ENCODE measurements at places on chromosomes 5 and 9. TPM values are rescaled to one million over a fixed set of nuclear protein-coding genes. Genes with fewer than 3 reads are reported as not detected.

TMEM215 gene
- 1.2 TPM for total RNA-seq

GRCh38 chr9:136481558-136481957 lies 1.3 kb downstream of the SEC16A start:
- H3K27ac ChIP-seq: peak overlapping the region; percentile 78
- peaks cover 9% of the 10 kb centered on the region for H3K4me1 ChIP-seq
- peaks cover 5% of the 10 kb centered on the region for H3K36me3 ChIP-seq
- H3K4me3 ChIP-seq: peak overlapping the region; percentile 67

DNA sequence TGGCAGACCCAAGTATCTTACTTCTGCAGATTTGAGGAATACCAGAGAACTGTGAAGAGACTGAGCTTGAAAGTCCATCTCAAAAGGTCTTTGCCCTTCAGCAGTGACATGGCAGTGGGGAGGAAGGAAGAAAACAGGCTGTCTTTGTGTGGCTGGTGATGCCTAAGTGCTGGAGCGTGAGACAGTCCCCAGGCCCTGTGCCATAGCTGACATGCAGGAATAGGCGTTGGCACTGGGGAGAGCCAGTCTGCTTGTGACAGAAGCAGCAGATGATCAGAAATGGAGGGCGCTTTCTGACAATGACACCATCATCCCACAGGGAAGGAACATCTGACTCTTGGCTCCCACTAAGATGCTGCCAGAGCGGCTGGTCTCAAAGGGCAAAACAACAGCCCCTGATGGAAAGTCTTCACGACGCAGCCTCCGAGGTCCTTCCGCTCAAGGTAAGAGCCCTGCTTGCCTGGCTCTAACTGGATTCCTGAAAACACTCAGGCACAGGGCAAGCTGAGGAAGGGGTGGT lies 15.5 kb upstream of the GLRX start:
- DNase-seq: no peak
- H3K36me3 ChIP-seq: no peaks in the 10 kb centered on the region
- H3K4me3 ChIP-seq: no peak overlapping the region
- no peak overlapping the region for H3K27ac ChIP-seq

DNA sequence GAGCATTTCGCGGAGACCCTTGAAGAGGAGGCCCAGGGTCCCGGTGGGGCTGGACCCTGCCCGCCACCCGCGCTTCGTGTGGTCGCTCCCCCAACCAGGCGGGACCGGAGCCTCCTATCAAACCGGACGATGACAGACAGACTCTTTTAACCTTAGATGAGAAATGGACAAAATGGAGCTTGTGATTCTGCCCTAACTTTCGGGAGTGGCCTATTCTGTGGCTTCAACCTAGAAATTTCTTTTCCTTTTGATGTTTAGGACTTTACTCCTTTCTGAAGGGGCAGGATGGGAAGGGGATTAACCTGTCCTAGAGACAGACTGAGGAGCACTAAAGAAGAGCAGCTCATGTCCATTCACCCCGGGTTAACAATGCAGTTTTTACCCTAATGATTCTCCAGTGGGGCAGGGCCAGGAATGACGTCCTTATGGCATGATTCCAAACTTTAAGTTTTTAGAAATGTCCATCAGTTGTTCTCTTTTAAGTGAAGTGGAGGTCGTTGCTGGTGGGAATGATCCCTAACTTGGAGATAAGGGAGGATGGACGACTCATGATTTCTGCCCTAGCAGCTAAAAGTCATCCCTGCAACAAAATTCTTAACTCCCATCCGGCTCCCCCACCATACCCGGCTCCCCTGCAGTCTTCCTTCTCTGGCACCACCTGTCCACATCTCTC lies 1.0 kb downstream of the NIPSNAP3A start:
- H3K27ac ChIP-seq: no peak overlapping the region
- DNase-seq: peak; percentile 3
- peak overlapping the region; percentile 78 for H3K4me3 ChIP-seq
- H3K4me1 ChIP-seq: peaks cover 7% of the 10 kb centered on the region
- H3K27me3 ChIP-seq: peaks cover 4% of the 10 kb centered on the region
- no peaks in the 10 kb centered on the region for H3K36me3 ChIP-seq

DNA sequence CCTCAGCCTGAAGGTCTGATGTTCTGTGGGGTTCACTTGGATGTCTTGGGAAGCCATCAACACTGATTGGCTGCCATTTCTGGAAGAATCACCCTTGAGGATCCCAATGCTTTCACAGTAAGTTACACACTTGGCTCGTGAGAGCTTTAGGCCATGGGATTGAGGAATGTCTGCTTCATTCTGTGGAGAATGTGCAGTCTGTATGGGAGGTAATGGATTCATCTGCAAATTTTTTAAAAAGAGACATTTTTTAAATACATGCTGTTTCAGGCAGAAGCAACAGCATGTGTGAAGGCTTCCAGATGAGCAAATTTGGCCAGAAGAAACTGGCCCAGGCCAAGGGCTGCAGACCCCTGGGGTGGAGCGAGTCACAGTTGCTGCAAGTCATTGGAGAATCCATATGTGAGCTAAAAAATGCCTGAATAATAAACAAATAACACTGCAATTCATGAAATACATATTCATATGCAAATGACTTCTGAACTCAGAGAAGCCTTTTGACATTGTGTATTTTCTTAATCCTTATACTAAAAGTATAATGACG lies 146.3 kb upstream of the RASEF start:
- H3K36me3 ChIP-seq: no peaks in the 10 kb centered on the region
- H3K4me3 ChIP-seq: no peak overlapping the region
- no peaks in the 10 kb centered on the region for H3K4me1 ChIP-seq
- DNase-seq: no peak
- no peaks in the 10 kb centered on the region for H3K27me3 ChIP-seq

OBP2B gene
- total RNA-seq: not detected

DNA sequence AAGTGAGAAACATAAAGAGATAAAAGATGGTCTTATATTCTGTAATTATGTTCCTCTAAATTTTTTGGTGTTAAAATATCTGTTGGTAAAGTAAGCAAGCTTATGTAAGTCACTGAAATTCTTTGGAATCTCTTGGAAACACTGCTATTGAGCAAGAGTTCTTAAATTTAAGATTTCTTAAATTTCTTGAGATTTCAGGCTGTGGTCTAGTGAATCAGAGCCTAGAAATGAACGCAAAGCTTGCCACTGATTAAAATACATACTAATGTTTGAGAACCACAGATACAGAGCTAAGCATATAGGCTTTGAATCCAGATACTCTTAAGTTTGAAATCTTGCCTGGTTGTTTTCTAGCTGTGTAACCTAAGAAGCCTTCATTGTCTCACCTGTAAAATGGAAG lies 133.4 kb downstream of the TRPM3 start:
- H3K4me1 ChIP-seq: no peaks in the 10 kb centered on the region
- no peak for DNase-seq
- no peak overlapping the region for H3K27ac ChIP-seq
- no peaks in the 10 kb centered on the region for H3K36me3 ChIP-seq
- no peak overlapping the region for H3K4me3 ChIP-seq

- no peaks in the 10 kb centered on the region for H3K27me3 ChIP-seq
- no peak overlapping the region for H3K27ac ChIP-seq
Observed at GRCh38 chr9:82512728-82513127, 524.2 kb downstream of the SPATA31D1 start.

GRCh38 chr9:134585746-134586706 lies 55.6 kb upstream of the COL5A1 start:
- no peak for DNase-seq
- no peaks in the 10 kb centered on the region for H3K4me1 ChIP-seq
- H3K27ac ChIP-seq: no peak overlapping the region
- no peaks in the 10 kb centered on the region for H3K36me3 ChIP-seq
- no peaks in the 10 kb centered on the region for H3K27me3 ChIP-seq

ANKDD1B gene
- total RNA-seq: 0.73 TPM

DNA sequence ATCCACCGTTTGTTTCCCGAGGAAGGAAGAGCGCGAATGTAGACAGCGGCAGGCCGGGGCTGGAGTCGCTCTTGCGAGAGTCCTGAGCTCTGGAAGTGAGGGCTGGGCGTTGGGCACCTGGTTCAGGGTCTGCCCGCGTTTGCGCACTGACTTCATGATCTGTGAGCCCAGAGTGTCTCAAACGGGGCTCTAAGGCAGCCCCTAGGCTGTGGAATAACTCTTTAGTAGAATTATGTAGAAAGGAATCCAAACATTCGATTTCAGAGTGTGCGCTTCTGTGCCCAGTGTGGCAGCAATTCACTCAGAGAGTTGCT lies 478 bp upstream of the GGTA1 start:
- H3K27me3 ChIP-seq: peaks cover 57% of the 10 kb centered on the region
- peaks cover 14% of the 10 kb centered on the region for H3K4me1 ChIP-seq
- no peak overlapping the region for H3K27ac ChIP-seq
- peak overlapping the region; percentile 73 for H3K4me3 ChIP-seq

DNA sequence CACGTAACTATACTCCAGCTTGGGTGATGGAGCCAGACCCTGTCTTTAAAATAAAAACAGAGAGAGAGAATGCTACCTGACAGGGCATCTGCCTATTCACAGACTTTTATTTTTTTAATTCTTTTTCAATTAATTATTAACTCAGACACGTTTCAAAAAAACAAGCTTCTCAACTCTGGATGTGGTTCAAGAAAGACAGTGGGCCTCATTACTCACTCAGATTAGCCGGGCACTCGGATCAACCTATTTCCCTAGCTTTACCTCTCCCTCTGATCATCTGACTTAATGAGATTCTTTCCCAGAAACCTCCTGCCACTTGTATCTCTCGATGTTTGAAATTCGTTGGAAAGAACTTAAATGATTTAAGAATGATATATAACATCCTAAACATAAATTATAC lies 134.1 kb downstream of the TRPM6 start:
- no peak for DNase-seq
- no peak overlapping the region for H3K4me3 ChIP-seq
- H3K36me3 ChIP-seq: no peaks in the 10 kb centered on the region
- no peaks in the 10 kb centered on the region for H3K4me1 ChIP-seq

PCDHGC3 gene
- 13.3 TPM for total RNA-seq

GRCh38 chr5:32625547-32625946 lies 40.2 kb downstream of the SUB1 start:
- no peaks in the 10 kb centered on the region for H3K27me3 ChIP-seq
- no peak overlapping the region for H3K27ac ChIP-seq
- H3K4me3 ChIP-seq: no peak overlapping the region
- no peaks in the 10 kb centered on the region for H3K36me3 ChIP-seq

DNA sequence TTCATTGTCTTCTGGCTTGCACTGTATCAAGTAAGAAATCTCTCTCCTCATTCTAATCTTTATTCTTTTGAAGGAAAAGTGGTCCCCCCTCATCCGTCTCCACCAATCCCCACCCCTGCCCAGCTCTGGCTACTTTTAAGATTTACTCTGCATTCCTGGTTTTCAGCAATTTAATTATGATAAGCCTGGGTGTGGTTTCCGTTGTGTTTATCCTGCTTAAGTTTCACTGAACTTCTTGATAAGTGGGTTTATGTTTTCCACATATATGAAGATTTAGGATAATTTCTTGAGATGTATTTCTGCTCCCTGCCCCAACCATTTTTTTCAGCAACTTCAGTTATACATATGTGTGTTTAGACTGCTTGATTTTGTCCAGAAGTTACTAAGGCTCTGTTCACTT lies 46.5 kb downstream of the PTBP3 start:
- no peak for DNase-seq
- H3K4me1 ChIP-seq: peaks cover 11% of the 10 kb centered on the region
- no peak overlapping the region for H3K27ac ChIP-seq

PTPRD gene
- 58.0 TPM for total RNA-seq

RALGPS1 gene
- 57.1 TPM for total RNA-seq

C9 gene
- total RNA-seq: not detected

MAML1 gene
- 43.8 TPM for total RNA-seq

CTNNAL1 gene
- 63.0 TPM for total RNA-seq

GARNL3 gene
- 12.6 TPM for total RNA-seq

DNA sequence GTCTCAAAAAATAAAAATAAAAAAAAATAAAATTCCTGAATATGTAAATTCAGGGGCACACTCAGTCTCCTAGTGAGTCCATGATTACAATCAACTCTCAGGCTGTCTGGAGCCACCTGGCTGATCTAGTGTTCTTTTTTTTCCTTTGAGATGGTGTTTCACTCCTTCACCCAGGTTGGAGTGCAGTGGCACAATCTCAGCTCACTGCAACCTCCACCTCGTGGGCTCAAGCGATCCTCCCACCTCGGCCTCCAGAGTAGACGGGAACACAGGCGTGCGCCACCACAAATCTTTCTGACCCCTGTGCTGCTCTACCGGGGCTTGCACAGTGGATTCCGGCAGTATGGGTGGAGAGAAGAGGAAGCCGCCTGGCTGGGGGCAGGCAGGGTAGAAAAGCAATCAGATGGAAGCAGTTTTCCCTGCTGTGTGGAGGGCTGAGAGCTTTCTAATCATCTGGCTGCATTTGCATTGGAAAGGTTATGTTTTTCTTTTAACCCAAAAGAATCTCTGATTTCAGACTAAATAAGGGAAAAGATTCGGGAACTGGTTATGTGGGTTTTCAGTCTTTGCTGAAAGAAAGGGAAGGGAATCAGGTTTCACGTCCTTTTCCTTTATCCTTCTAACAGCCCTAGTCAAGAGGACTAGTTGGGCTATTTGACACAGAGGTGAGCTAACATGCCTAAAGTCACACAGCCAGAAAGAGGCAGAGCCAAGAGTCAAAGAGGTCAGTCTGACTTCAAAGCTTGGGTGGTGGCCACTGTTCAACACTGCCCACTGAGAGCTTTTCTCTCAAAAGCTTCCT lies 26.3 kb upstream of the CORO2A start:
- H3K36me3 ChIP-seq: no peaks in the 10 kb centered on the region
- DNase-seq: peak; percentile 92
- H3K4me1 ChIP-seq: peaks cover 31% of the 10 kb centered on the region
- H3K4me3 ChIP-seq: peak overlapping the region; percentile 2
- H3K27ac ChIP-seq: peak overlapping the region; percentile 90

- H3K36me3 ChIP-seq: no peaks in the 10 kb centered on the region
- no peaks in the 10 kb centered on the region for H3K4me1 ChIP-seq
- H3K27ac ChIP-seq: no peak overlapping the region
- no peaks in the 10 kb centered on the region for H3K27me3 ChIP-seq
- DNase-seq: no peak
- no peak overlapping the region for H3K4me3 ChIP-seq
Observed at GRCh38 chr9:89080193-89080592, 88.9 kb downstream of the S1PR3 start.

GRCh38 chr5:153756540-153756939 lies 266.1 kb downstream of the GRIA1 start:
- no peaks in the 10 kb centered on the region for H3K36me3 ChIP-seq
- peak; percentile 41 for DNase-seq
- H3K4me1 ChIP-seq: no peaks in the 10 kb centered on the region
- H3K27ac ChIP-seq: no peak overlapping the region
- H3K27me3 ChIP-seq: no peaks in the 10 kb centered on the region

GRCh38 chr9:104256031-104256695 lies 162.1 kb downstream of the SMC2 start:
- no peak for DNase-seq
- no peak overlapping the region for H3K4me3 ChIP-seq
- H3K4me1 ChIP-seq: peaks cover 57% of the 10 kb centered on the region
- H3K27ac ChIP-seq: peak overlapping the region; percentile 28
- H3K36me3 ChIP-seq: peaks cover 4% of the 10 kb centered on the region
- no peaks in the 10 kb centered on the region for H3K27me3 ChIP-seq

DNA sequence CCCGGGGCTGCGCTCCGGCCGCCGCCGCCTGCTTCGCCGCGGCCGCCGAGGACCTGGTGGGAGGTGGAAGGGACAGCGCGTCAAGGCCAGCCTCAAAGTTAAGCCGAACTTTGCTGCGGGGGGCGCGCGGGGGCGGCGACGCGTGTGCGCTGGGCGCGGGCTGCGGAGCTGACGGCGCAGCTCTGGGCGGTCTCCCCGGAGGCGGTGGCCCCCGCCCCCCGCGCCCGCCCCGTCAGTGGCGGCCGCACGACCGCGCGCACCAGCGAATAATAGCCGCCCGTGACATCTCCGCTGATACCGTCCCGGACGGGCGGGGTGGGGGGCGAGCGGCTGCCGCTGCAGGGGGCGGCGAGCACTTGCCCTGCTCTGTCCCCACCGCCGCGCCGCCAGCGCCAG lies 579 bp upstream of the FAM78A start:
- peaks cover 7% of the 10 kb centered on the region for H3K4me1 ChIP-seq
- peak overlapping the region; percentile 73 for H3K4me3 ChIP-seq
- H3K27ac ChIP-seq: no peak overlapping the region
